ENCODE measurements at places on chromosomes 5 and 9.

GRCh38 chr9:90607701-90608516 is 34.7 kb downstream of the DIRAS2 start:
- no peak for DNase-seq

- no peak for DNase-seq
Observed at GRCh38 chr9:99092643-99093491, 12.0 kb upstream of the TGFBR1 start.

DNA sequence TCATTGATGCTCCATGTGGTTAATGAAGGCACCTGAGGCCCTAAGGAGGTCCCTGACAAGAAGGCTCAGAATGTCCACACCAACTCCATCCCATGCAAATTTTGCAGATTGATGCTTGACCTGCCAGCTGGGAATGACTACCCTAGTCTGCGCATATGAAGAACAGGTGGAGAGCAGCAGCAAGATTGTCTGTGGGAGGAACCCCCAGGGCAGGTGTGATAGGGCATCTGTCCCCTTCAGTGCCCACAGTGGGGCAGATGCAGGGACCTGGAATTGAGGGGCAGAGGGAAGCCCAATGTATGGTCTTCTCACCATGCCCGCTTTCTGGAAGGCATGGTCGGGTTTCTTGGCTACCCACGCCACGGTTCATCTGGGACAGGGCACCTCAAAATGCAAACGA is 79.6 kb downstream of the MACROH2A1 start:
- no peak for DNase-seq

DNA sequence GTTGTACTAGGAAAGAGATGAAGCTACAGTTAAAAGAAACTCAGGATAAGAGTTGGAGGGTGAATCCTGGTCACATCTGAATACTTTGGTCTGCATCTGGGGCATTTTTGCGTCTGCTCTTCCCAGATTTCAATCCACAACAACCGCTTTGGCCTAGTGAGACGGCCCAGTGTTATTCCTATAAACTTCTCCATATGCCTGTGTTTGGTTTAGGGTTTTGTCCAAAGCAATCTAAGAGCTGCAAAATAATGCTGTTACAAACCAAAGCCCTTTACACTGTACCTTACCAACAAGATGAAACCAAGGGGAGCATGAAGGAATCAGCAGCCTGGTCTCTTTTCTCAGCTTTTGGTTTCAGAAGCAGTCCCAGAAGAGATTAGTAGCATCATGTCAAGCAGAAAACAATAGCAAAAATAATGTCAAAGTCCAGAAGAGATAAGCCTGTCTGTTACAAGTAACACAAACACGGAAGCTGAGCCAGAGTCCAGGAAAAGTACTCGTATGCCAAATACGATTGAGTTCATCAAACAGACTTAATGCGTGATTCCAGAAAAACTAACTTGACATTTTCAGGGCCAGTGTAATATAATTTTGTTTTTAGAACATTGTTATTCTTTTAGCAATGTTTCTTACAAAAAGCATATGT is 379.9 kb upstream of the ACO1 start:
- no peak for DNase-seq

- DNase-seq, result no peak
Observed at GRCh38 chr9:96762568-96762967, 15.3 kb downstream of the ZNF510 start.

- no peak for DNase-seq
Observed at GRCh38 chr5:180563994-180564393, 27.3 kb downstream of the SCGB3A1 start.

DNA sequence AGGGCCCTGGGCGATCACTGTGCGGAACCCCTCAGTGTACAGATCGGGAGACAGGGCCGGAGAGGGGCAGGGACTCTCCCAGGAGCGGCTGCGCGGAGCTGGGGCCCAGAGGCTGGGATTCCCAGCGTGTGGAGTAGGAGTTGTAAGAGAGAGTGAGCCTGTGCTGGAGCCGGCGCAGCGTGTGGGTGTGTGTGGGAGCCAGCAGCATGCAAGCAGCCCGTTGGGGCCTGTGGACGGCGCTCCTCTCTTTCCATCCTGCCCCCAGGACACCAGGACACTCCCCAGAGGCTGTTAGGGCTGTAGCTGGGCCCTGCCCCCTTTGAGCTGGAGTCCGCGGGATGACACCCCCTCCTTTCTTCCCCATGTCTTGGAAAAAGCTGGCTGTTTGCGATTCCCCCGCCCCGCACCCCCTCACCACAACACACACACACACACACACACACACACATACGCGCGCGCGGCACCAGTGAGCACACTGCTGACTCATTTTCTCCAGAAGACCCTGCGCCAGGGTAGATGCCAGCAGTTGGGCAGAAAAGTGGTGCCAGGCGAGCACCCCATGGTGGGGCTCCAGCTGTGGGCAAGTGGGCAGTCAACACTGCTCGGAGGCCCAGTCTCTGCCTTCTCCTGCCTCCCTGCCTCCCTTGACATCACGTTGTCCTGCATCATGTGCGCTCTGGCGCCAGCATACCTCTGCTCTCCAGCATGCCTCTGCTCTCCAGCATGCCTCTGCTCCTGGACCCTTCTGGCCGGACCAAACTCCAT is 1.5 kb downstream of the COL27A1 start:
- no peak for DNase-seq

DNA sequence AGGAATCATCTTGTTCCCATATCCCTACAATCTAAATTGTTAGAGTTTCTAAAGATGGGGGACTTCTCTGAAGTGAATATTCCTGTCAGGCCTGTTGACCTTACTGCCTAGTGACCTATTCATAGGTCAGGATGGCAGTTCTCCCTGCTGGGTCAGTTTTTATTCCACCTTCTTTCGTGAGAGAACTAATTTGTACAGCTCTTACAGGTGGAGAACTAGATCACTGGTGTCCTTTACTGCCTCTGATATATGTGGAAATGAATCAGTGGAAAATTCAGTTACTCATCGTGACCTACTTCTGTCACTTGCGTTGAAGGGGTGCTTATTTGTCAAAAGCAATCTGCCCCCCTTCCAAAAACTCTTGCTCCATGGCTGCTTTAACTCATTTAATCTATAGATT is 164.9 kb downstream of the CD180 start:
- DNase-seq, result no peak

DNA sequence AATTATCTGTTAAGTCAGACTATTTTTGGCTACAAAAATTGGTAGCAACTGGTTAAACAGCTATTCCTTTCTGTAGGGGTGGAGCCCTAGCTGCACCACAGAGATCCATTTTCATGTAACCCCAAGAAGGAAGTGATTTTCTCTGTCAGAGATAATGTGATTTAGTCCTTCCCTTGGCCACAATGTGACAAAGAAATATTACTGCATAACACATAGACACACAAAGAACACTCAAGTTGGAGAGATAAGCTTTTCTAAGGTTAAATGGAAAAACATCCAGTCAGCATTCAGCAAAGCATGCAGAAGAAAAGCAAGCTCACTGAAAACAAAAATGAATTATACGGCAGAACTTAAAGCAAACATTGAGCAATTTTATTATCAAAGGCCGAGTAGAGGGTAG is 227.8 kb upstream of the CDH9 start:
- no peak for DNase-seq

- no peak for DNase-seq
Observed at GRCh38 chr5:116576053-116576713, 1.6 kb upstream of the SEMA6A start.

GRCh38 chr5:37189355-37189754 is 59.8 kb downstream of the CPLANE1 start:
- DNase-seq, result no peak

GRCh38 chr9:134036130-134036529 is 10.8 kb downstream of the BRD3OS start:
- no peak for DNase-seq

- DNase-seq, result no peak
Observed at GRCh38 chr9:123997665-123998277, 13.8 kb upstream of the LHX2 start.

DNA sequence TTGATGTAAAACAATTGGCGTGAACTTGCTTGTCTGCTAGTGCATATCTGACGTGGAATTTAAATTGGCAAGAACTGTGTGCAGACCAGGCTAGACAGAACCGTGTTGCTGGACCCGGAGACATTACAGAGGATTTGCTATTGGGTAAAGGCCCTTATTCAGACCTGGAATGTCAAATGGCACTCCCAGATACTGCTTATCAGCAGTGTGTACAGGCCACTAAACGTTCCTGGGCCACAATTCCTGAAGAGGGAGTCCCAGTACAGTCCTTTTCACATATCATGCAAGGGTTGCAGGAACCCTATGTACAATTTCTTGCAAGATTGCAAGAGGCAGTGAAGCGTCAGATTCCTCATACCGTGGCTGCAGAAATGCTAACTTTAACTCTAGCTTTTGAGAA is 13.5 kb upstream of the MCCC2 start:
- DNase-seq, result no peak

GRCh38 chr5:178668579-178668978 is 41.7 kb upstream of the CLK4 start:
- no peak for DNase-seq

DNA sequence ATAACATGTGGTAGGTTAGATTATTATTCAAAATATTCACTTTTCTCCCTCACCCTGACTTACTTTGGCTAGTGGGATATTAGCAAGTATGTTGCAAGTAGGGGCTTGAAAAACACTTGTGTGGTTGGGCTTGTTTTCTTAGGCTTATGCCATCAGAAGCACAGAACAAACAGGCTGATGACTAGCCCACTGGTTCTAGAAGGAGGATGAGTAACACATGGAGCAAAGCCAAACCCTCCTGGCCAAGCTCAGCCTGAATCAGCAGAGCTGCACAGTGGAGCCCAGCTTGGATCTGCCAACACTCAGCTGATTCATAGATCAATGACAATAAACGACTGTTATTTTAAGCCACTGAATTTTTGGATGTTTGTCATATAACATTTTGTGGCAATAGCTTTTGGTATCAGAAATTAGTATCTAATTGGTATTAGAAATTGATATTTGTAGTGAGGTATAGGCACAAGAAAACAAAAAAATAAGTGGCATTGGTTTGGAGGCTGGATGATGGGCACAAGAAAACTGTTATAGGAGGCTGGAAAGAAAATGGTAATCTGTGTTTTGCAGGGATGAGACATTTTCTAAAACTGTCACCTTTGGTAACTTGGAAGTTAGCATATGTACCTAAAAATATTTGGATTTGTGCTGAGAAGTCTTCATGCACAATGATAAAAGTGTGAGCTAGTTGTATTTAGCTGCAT is 46.1 kb upstream of the ZBED3 start:
- no peak for DNase-seq

DNA sequence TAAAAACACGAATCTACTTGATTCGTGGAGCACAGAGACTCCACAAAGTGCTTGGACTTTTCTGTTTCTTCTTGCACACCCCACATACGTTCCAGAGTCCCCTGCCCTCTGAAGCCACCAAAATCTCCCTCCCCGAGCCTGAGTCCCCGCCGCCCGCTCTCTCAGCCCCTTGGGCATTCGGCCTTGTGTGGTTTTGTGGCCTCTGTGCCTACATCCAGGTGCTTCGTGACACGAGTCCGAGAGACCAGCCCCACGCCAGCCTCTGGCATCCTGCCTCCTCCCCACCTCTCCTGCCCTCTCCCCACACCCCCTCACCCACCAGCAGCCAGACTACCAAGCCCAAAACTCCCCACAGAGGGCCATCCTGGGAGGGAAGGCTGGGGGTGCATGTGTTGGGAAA is 87.8 kb upstream of the PPP1R26 start:
- no peak for DNase-seq

DNA sequence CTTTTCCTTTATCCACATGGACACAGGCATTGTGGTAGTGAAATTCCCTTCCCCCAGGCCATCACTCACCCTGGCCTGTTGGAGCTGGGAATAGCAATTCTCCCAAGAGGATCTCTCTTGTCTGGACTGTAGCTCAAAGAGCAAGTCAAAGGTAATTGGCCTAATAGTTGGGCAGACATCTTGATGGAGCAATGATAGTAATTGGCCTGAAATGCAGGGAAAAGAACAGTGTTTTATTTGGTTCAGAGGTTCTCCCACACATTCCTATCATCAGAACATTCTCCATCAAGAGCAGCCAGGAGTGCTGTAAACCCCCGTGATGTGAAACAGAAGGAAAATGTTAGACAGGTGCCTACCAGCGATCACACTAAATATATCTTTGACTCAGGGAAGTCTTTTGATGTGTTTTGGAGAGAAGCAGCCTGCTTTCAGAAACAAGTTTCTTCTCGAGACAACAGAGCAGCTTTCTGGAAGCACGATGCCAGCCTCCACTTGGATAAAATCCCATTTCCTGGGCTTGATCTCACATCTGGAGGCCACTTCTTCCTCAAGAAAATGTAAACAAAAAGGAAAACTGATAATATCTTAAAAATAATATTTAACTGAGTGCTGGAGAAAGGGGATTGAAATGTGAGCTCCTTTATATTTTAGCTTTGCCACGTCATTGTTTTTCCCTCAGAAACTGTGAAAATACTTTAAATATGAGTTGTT is 198.1 kb upstream of the WWC1 start:
- DNase-seq, result no peak

GRCh38 chr9:25752398-25752797 is 74.2 kb upstream of the TUSC1 start:
- DNase-seq, result no peak

GRCh38 chr9:86355814-86356213 is 1.6 kb upstream of the TUT7 start:
- DNase-seq, result no peak

GRCh38 chr9:133428617-133429101 is 6.5 kb downstream of the ADAMTS13 start:
- DNase-seq, result no peak

- no peak for DNase-seq
Observed at GRCh38 chr9:86943201-86944113, 3.8 kb downstream of the GAS1 start.

GRCh38 chr5:1429066-1429465 is 16.2 kb downstream of the SLC6A3 start:
- DNase-seq, result no peak

GRCh38 chr5:170438581-170438980 is 49.4 kb upstream of the KCNMB1 start:
- DNase-seq, result no peak

- DNase-seq, result no peak
Observed at GRCh38 chr9:126058011-126058531, 268.6 kb upstream of the MVB12B start.

GRCh38 chr5:138844812-138845513 is 30.2 kb downstream of the LRRTM2 start:
- no peak for DNase-seq

- no peak for DNase-seq
Observed at GRCh38 chr5:88792144-88792840, 90.7 kb downstream of the MEF2C start.

DNA sequence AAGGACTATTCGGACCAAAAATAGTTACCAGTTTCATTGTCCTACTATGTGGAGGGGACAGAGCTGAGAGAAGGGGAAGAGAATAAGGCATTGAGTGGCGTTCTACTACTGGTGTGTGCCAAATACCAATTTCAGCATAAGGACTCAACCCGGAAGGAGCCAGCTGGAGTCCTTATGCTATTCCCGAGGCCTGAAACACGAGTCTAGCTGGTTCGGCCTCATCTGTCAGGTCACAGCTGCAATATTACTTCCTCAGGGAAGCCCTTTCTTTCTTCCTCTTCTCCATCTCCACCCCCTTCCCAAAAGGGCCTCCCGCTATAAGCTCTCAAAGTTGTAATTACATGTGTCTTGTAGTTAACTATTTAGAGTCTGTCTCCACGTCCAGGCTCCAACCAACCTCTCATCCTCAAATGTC is 20.5 kb upstream of the FER start:
- no peak for DNase-seq
